ENCODE measurements at places on chromosomes 1 and 21. TPM values are rescaled to one million over a fixed set of nuclear protein-coding genes. Genes with fewer than 3 reads are reported as not detected.

The GPR37L1 gene
- not detected for total RNA-seq

The DISP1 gene
- total RNA-seq = 4.8 TPM

The PAQR6 gene
- total RNA-seq = 5.5 TPM

The HES2 gene
- total RNA-seq = not detected

The CORT gene
- not detected for total RNA-seq

The RIPK4 gene
- 0.09 TPM for total RNA-seq

DNA sequence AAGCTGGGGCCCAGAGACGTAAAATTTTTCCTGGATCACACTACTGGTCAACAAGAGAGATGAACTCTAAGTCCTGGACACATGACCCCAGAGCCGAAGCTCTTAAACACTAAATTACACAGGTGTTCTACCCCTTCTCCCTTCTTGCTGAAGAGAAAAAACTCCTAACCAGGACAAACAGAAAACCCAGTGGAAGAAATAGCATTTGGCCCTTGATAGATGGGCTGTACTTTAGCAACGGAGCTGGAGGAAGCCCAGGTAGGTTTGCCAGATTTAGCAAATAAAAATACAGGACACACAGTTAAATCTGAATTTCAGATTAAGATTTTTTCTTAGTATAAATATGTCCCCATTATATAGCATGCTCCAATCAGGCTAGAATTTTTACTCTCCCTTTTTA lies 72.7 kb downstream of the DIRAS3 start:
- DNase-seq = no peak

GRCh38 chr21:16517383-16517782 lies 787.6 kb downstream of the USP25 start:
- no peak for DNase-seq

DNA sequence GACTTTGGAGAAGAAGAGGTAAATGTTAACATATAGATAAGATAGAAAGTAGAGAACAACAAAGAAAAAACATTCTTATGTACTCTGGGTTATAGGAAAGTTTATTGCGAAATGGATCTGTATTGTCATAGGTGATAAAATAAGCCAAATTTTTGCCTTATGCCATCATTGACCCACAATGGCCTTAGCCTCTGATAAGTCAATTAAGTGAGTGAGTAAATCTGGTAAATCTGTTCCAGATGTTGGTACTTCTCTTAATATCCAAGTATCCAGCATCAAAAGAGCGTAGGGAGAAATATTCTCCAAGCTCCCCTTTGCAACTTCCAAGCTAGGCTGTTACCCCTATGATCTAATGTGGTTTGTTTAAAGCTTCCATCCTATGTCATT lies 38.3 kb upstream of the CLCA4 start:
- no peak for DNase-seq

GRCh38 chr1:56967900-56968832 lies 2.4 kb upstream of the C8B start:
- DNase-seq = no peak

- DNase-seq = no peak
These were observed 15.2 kb downstream of the KIRREL1 start for GRCh38 chr1:158008630-158009029.

GRCh38 chr1:41576620-41577019 lies 92.1 kb upstream of the EDN2 start:
- no peak for DNase-seq

DNA sequence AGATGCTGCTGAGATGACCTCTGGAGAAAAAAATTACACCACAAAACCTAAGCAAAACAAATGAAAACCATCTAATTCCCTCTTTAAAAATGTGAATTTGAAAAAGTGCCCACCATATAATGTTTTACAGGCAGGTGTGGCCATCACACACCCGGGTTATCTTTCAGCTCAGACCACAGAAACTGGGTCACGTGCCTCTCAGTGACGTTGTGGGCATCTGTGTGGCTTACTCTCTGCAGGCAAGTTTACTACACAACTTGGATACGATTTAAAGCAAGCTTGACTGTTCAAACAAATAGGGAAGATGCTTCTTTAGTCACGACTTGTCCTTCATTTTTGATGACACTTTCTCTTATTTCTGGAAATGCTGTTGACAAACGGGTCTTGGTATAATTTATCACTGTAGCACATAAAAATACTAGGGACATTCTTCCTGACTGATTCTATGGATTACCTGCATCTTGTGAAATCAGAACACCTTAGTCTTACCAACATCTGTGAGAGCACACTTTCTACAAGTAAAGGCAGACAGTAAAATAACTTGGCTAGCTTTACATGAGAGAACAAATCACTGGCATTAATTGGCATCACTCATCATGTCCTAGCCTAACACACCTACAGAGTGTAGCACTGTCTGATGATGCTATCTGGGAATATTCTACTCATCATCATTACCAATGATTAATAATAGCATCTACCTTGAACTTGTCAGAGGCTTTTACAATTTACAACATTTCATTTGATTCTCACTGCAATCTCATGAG lies 89.3 kb upstream of the EDEM3 start:
- DNase-seq = peak; percentile 66

DNA sequence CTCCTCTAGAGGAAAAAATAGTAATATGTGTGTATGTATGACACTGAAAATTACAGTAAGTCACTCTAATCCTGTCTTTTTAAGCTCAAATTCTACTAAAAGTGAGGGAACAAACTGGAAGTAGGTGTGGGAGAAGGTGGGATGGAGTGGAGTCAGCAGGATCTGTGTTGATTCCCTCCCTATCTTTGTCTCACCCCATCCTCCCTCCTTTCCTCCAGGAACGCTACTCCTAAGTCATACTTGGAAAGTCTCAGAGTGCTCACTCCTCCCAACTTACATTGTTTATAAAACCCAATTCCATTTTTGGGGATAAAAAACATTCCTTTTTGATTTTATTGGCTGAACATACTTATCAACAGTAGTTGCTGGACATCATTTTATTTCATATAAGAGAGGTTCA lies 14.9 kb upstream of the NUP133 start:
- DNase-seq = no peak

GRCh38 chr1:231106347-231106746 lies 55.5 kb upstream of the TRIM67 start:
- no peak for DNase-seq

- peak; percentile 35 for DNase-seq
These were observed 42.1 kb upstream of the ZNF496 start for GRCh38 chr1:247373721-247374141.

DNA sequence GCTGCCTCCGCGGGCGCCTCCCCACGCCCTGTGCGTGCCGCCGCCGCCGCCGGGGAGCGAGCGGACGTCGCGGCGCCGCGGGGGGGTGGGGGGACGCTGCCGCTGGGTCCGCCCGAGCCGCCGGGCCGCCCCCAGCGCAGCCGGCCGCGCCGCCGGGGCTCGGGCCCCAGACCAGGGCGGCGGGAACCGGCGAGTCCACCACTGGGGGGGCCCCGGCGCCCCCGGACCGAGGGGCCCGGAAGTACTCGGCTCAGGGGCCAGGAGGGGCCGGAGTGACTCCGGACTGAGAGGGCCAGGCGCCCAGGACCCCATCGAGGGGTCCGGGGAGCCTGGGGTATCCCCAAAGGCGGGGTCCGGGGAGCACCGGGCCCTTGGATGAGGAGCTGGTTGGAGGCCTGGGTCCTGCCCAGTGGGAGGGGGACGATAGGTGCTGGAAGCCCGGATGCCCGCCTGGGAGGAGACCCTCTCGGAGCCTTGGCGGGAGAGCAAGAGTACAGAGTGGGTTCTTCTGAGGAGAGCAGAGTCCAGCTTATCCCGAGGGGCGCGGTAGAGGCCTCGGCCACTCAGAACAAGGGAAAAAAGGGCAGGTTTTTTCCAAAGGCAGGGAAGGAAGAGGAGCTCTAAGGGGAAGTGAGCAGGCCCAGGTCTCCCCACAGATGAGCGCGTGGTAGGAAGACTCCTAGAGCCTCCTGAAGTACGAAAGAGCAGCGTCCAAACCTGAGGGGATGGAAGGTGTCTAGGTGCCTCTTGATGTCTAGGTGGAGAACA lies 556 bp downstream of the GMEB1 start:
- peak; percentile 86 for DNase-seq

Data from natural killer cell (primary cell).